ENCODE measurements at places on chromosomes 4 and X.

GRCh38 chrX:7283741-7284140, 135.8 kb upstream of the PUDP start:
- no peak for DNase-seq

GRCh38 chr4:70722199-70722791, 531 bp downstream of the RUFY3 start:
- DNase-seq, result no peak

GRCh38 chr4:125749354-125749753, 434.6 kb downstream of the FAT4 start:
- no peak for DNase-seq

GRCh38 chr4:15525080-15525479, 55.4 kb downstream of the CC2D2A start:
- no peak for DNase-seq

GRCh38 chr4:94508296-94508695, 56.6 kb downstream of the PDLIM5 start:
- DNase-seq, result no peak

- no peak for DNase-seq
Measured at GRCh38 chr4:177726111-177726510, 283.9 kb upstream of the AGA start.

GRCh38 chr4:138037696-138038095, 204.5 kb downstream of the SLC7A11 start:
- no peak for DNase-seq

DNA sequence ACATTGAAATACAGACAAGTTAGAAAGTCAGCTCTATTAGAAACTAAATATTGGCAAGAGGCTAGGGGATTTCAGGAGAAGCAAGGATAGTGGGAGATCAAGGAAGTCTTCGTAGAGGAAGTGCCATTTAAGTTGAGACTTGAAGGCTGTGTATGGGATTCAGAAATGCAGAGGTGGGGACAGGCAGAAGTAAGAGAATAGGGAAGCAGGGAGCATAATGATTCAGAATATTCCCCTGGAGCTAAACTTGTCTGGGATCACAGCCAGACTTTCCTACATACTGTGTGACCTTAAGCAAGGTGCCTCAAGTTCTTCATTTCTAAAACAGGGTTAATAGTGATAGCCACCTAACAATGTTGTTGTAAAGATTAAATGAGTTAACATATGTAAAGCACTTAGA, 108.8 kb downstream of the DDIT4L start:
- DNase-seq, result no peak

GRCh38 chrX:155263854-155264628, at the start of gene RAB39B:
Gene RAB39B (minus strand): TSS chrX:155264491. CDS start chrX:155264288, 203 bp downstream.
- DNase-seq, result peak; percentile 67

DNA sequence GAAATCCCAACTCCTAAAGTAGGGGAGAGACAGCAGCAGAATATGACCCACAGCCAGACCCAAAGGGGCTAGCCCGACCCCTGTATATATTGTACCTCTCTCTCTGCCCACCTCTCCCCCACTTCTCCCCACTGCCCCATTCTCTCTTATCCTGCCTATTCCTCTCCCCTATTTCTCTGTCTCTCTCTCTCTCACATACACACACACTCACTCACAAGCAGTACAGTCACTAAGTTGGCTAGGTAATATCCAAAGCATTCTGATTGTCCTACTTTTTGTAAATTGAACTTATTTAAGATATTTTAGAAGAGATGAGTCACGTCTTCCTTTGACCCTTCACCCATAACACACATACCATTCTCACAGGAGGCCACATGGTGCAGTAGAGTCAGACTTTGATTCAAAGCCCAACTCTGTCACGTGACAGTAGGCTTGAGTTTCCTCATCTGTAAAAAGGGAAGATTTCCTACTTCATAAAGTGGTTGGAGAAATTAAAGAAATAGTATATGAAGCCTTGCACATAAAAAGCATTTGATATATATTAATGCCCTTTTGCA, 29.5 kb downstream of the SRPX2 start:
- no peak for DNase-seq

- no peak for DNase-seq
Measured at GRCh38 chrX:38807873-38808272, 6.6 kb downstream of the MID1IP1 start.

- no peak for DNase-seq
Measured at GRCh38 chrX:150683112-150683511, 10.1 kb upstream of the MTMR1 start.

DNA sequence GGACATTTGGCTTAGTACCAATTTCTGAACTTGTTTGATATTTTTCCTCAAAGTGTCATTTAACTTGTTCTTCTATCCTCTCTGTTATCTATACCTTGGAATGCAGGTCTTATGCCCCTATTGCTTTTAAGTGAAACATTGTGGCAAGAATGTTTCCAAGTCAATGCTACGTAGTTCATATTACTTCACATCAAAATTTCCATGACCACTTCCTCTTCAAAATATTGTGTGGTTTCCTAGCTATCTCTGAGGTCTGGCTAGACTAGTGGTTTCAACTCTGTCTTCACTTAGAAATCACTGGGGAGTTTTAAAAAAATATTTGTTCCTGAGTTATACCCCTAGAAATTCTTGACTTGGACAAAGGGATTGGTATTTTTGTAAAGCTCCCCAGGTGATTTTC, 20.2 kb upstream of the RASGEF1B start:
- no peak for DNase-seq

GRCh38 chr4:21811565-21811964, 137.0 kb downstream of the KCNIP4 start:
- DNase-seq, result no peak

DNA sequence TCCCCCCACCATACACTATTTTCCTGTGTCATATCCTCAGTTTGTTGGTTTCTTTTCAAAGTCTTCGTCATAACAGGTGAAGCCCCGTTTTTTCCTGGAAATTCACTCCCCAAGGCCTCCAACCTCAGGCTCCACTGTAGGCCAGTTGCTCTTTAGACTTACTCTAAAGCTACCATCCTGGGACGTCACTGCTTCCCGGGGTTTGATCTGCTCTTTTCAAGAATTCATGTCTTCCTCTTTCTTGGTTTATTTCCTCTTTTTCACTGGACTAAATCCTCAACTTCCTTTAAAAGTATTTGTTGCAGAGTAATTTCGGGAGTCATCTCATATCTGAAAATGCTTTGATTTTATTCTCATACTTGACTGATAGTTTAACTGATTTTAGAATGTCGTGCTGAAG, 6.5 kb upstream of the SERTM2 start:
- DNase-seq, result no peak

DNA sequence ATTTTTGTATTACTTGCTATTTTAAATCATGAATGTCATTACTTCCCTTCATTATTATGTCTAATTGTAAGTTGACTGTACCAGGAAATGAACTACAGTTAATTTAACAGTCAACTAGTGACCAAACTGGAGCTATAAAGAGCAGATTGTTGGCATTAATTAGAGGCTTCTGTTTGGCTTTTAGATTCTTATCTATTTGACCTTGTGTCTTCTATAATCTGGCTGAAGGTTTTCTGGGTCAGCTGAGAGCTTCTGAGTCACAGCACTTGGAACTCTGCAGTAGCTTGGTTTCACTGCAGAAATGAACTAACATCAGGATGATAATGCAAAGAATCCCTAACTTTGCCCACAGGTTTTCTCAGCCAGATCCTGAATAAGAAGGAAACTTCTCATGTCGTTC, 169.2 kb upstream of the LEF1 start:
- DNase-seq, result no peak

- no peak for DNase-seq
Measured at GRCh38 chr4:1659104-1660043, 24.7 kb downstream of the FAM53A start.

DNA sequence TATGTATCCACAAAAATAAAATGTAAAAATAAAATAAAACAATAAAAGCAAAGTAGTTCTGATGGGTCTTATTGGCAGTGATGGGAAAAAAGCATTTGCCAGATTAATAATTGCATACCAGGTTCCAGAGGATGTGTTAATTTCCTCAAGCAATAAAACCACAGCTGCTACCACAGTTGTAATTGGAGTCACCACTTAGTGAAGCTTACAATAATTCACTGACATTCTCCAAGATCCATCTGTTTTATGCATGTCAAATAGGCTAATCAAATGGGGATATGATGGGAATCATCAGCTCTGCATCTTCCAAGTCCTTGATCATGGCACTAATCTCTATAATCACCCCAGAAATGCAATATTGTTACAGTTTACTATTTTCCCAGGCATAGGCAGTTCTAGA, 123.5 kb upstream of the EMCN start:
- DNase-seq, result no peak

All from GM10248 (cell line).